Urothelium cell line (cell line): ENCODE measurements at places on chromosomes 6 and 20.

- peak; percentile 1 for DNase-seq
Observed at GRCh38 chr6:102736941-102737368, 1343.4 kb downstream of the GRIK2 start.

GRCh38 chr6:156839591-156840001 lies 62.4 kb downstream of the ARID1B start:
- no peak for DNase-seq

GRCh38 chr6:90420500-90420899 lies 123.9 kb upstream of the BACH2 start:
- no peak for DNase-seq

GRCh38 chr6:67679566-67680296 lies 955.4 kb upstream of the ADGRB3 start:
- DNase-seq = no peak

DNA sequence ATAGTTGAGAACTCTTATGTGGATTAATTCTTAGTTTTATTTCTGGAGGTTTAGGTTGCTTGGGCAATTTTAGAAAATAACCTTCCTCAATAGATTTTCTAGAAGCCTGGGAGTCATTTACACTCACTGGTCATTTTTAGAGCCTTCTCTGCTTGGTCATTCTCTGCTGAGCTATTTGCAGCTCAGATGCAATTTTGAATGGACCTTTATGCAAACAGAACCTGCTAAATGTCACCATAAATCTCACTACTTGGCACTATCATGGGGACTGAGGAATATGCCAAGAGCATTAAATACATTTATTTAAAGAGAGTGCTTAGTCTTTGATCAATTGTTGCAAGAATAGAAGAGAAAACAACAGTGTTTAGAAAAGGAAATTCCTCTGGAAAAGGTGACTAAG lies 154.0 kb downstream of the CLVS2 start:
- no peak for DNase-seq

DNA sequence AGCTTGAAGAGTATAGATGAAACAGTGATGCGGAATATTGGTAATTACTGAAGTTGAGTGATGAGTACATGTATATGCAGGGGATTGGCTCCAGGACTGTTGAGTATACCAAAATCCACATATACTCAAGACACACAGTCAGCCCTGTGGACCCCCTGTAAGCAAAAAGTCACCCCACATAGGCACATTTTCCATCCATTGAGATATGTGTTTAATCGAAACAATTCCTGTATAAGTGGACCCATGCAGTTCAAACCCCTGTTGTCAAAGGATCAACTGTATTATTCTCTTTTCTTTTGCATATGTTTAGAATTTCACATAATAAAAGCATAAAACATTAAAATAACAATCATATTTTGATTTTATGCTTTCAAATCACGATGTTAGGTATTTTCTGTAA lies 32.1 kb upstream of the FILIP1 start:
- no peak for DNase-seq

GRCh38 chr20:61950641-61951071 lies 115.0 kb downstream of the TAF4 start:
- DNase-seq = no peak
